Common myeloid progenitor, CD34-positive (primary cell): ENCODE measurements at places on chromosomes 1 and 21.

- no peak for DNase-seq
Measured at GRCh38 chr1:230288641-230289349, 137.3 kb downstream of the PGBD5 start.

DNA sequence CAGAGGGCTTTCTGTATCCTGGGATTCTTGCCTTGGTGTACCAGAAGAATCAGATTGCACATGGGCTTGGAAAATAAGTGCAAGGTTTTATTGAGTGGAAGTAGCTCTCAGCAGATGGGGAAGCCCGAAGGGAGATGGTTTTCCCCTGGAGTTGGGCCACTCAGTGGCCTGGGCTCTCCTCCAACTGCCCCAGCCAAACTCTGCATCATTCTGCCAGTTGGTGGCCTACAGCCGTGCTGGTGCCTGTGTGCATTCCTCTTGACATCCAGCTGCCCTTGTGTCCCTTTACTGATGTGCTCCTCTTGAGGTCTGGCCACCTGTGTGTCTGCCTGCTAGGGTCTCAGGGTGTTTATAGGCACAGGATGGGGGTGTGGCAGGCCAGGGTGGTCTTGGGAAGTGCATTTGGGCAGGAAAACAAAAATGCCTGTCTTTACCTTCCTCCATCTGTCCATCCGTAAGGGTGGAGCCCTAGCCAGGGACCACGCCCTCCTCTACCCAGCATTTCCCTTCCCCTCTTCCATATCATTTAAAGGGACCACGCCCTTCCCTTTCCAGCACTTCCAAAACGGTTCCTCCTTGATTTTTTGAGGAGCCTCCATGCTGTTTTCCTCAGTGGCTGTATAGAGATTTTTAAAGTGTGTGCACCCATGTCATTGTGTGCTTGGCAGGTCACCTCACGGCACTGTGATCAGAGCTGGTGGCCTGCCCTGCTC lies 18.9 kb downstream of the SNAP47 start:
- DNase-seq: no peak

DNA sequence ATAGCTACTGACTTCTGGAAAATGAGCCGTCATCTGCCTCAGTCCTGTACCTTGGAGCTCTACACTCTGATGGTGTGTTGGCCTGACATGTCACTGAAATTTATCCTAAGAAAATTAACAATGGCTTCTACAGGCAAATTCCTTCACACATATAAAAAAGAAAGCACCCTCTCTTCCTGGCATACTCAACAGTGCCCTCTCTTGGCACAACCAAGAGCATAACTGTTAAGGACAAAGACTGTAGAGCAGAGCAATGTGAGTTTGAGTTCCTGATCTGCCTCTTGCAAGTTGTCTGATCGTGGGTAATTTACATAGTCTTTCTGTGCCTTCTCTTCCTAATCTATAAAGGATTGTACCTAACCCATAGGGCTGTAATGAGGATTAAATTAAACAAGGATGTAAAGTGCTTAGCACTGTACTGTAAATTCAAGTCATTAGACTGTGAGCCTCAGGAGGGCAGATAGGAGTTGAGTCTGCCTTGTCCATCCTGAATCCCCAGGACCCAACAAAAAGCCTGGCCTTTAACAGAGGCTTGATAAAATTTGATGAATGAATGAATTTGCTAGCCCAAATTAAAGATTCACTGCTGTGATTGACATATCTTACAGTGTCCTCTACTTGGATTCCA lies 83.5 kb downstream of the SYF2 start:
- DNase-seq: peak; percentile 71

- peak; percentile 76 for DNase-seq
Measured at GRCh38 chr1:39098546-39099250, 72.5 kb downstream of the NDUFS5 start.

GRCh38 chr1:248802454-248802853 lies 23.3 kb downstream of the SH3BP5L start:
- no peak for DNase-seq

GRCh38 chr1:92366040-92366395 lies 67.2 kb downstream of the RPAP2 start:
- no peak for DNase-seq

- no peak for DNase-seq
Measured at GRCh38 chr1:53581476-53581875, 122.3 kb downstream of the DMRTB1 start.
